ENCODE measurements at places on chromosomes 5 and 9. TPM values are rescaled to one million over a fixed set of nuclear protein-coding genes. Genes with fewer than 3 reads are reported as not detected.

GRCh38 chr5:89397096-89397495, 514.1 kb upstream of the MEF2C start:
- DNase-seq, result no peak

Gene TARS1
- total RNA-seq, result 96.9 TPM

Gene SLC6A19
- total RNA-seq, result not detected

DNA sequence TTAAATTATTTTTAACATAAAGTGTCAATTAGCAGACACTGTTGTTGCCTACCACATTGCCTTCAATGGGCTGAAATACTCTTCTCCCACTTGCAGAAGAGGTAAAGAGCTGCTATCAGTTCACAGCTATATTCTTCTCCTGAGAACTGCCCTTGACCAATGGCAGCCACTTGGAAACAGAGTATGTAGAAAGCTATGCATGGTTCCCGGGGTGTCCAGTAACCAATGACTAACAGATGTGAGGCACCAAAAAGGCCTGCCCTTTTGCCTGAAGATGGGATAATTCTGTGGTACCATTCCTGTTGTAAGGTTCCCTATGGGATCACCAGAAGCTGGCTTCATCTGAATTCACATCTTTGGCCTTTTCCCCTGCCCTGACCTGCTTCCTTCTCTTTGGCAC, 181.4 kb upstream of the MAP3K1 start:
- no peak for DNase-seq

- no peak for DNase-seq
These were observed 523 bp downstream of the EPB41L4B start for GRCh38 chr9:109320331-109320741.

GRCh38 chr5:139686706-139687441, 38.7 kb downstream of the CXXC5 start:
- DNase-seq, result peak; percentile 44

Gene TCERG1
- 164 TPM for total RNA-seq

GRCh38 chr9:107914151-107914550, 424.6 kb upstream of the KLF4 start:
- DNase-seq, result no peak

GRCh38 chr9:98039607-98040017, 16.9 kb upstream of the NANS start:
- DNase-seq, result peak; percentile 24

Gene DNAI1
- 0.97 TPM for total RNA-seq

All from OCI-LY7 (cell line).